ENCODE measurements at places on chromosomes 6 and 20.

DNA sequence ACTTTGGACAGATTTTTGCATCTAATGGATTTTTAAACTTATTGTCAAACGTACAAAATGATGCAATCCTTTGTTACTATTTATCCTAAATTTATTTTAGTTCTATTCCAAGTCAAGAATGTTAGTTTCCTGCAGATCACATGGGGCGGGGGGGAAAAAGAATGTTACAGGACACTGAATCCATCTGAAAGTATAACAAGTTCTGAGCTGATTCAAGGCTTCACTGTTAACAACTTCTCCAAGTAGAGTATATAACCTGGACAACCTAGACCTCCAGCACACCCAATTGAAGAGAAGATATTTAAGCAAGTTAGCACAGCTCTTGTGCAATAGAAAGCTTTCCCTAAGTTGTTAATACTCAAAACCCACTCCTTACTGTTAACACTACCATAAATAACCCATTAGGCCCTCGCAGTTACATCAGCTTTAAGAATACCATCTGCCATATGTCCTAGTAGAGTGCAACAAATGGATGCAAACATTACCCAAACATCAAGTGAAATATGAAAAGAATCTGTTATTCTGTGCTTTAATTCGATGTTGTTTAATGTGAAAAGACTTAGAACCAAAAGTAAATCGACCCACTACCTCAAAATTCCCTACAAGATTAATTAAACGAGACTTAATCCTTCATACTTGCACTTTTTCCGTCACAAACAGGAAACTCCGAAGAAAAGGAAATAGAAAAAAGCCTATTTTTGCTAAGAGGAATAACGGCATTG is 1.3 kb downstream of the SEC63 start:
- DNase-seq: no peak

GRCh38 chr6:146087386-146087785 is 58.5 kb downstream of the GRM1 start:
- no peak for DNase-seq

- no peak for DNase-seq
Measured at GRCh38 chr6:42269974-42270510, 52.4 kb upstream of the MRPS10 start.

DNA sequence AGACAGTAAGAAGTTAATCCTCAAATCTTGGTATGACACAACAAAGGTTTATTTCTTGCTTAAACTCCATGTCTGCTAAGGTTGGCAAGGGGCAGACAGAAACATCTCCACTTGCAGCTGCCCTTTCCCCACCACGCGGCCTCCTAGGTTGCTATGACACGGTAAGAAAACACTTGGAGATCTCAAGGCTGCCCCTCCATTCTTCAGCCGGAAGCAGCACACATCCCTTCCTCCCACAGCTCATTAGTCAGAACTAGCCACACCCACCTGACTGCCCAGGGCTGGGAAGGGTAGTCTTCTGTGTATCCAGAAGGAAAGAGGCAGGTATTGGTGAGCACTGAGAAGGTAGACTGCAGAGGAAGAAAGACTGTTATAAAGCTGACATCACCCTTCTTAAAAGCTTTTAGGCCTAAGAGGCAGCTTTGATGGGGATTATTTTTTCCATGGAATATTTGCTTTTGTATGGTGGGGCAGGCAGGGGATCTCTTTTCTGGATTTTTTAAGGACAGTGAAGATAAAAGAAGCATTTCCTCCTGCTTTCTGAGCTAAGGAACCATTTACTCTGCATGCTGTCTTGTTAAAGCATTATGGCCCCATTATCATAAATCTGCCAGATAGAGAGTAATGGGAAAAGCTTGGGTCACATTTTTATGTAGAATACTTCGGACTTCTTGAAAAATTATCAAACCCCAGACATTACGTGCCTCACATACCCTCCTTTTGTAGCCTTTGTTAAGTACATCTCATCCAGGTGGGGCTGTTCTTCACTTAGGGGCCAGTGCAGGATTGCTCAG is 41.6 kb downstream of the MRAP2 start:
- no peak for DNase-seq

DNA sequence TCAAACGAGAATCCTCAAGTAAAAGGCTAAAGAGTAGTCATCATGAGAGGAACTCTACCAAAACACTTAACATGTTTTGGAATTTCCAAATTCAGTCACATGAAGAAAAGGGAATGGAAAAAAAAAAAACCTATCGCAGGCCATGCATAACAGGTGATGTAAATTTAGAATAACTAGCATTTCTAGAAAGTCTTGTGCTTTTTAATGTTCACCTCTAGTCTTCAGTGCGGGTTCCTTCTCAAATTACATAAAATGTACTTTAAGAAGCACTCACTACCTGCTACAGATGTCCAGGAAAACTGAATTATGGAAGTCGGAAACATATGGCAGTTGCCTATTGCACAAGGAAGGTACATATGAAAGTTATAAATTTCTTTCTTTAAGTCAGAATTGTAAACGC is 6.1 kb upstream of the TBX18 start:
- peak; percentile 9 for DNase-seq

DNA sequence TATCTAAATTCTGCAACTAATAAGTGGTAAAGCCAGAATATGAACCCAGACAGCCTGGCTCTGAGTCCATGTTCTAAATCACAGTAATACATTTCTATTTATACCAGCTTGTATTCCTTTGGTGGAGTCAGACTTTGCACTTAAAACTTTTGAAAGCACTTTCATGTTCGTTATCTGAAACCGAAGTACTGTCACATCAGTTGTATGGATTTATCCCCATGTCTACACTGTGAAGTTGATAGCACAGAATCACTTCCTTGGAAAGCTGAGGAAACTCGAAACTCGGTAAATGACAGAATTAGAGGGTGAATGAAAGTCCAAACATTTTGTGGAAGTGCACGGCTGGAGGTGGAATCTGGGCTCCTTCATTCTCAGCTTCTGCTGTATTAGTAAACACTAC is 28.3 kb upstream of the CTAGE9 start:
- no peak for DNase-seq

DNA sequence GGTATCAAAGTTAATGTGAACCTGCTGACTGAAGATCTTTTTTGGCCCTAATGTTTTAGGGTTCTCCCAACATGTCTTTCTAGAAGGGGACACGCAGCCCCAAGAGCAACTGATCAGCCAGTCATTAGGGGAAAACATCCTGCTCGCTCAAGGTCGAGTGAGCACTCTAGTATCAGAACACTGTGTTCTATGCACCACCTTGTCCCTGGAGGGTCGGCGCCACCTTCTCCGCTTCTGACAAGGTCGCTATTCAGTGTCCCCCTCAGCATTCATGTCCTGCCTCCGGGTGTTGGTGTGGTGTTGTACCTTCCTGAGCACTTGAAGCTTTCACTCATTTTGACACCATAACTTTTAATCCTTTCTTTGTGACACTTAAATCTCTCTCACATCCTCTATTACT is 331.2 kb upstream of the KCNQ5 start:
- DNase-seq: no peak

DNA sequence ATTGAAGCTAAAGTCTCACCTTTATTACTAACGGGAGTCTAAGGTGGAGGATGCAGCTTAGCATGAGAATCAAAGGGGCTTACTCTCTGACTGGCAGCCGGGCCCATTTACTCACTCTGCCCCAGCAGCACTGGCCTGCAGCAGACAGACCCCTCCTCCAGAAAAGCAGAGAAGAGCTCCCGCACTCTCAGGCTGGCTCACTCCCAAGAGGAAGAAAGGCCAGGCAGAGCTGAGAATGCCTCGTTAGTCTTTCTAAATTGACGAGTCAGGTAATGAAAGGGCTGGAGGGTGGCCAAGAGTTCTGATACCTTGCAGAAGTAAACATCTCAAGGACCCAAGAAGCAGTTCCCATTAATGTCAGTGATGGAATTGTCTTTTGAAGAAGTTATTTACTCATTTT is 44.5 kb upstream of the IL20RA start:
- DNase-seq: no peak

- DNase-seq: no peak
Measured at GRCh38 chr20:63095718-63096654, 89.2 kb upstream of the BHLHE23 start.

- DNase-seq: peak; percentile 23
Measured at GRCh38 chr6:52603000-52603795, 26.3 kb upstream of the TRAM2 start.

GRCh38 chr6:133404151-133404550 is 163.0 kb downstream of the EYA4 start:
- DNase-seq: no peak

GRCh38 chr6:91744566-91744965 is 1157.7 kb upstream of the MAP3K7 start:
- no peak for DNase-seq

- DNase-seq: no peak
Measured at GRCh38 chr20:41379551-41379950, 12.9 kb upstream of the EMILIN3 start.

GRCh38 chr20:57261457-57262251 is 4.8 kb downstream of the BMP7 start:
- DNase-seq: peak; percentile 55

DNA sequence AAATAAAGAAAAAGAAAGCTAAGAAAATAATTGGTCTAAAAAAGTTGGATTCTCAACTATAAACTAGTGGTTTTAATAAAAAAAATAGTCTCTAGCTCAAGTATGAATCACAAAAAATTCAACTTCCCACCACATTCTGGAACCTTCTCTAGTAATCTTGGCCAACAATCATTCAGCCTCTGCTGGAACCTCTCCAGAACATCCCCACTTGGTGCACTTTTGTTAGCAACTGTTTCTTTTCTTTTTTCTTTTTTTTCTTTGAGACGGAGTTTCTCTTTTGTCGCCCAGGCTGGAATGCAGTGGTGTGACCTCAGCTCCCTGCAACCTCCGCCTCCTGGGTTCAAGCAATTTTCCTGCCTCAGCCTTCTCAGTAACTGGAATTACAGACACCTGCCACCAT is 35.7 kb downstream of the TXLNB start:
- no peak for DNase-seq

- DNase-seq: no peak
Measured at GRCh38 chr6:152746172-152746553, 4.4 kb upstream of the VIP start.

DNA sequence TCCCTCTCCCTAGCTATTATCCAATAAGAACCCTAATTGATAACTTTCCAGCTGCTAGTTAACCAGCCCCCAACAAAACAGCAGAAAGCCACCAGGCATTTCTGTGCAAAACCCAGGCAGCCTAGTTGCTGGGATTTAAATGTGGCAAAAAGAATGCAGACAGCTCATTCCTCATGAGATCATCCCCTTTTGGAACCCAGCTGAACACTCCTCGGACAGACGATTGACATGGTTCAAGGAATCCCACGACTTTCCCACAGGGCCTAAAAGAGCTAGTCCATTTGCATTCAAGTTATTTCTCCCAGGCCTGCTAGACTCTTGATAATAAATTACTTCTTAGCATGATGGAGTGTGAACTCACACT is 24.0 kb downstream of the JAG1 start:
- DNase-seq: no peak

GRCh38 chr20:51480507-51481270 is 61.8 kb downstream of the NFATC2 start:
- no peak for DNase-seq

GRCh38 chr20:35263532-35264341 is 14.2 kb downstream of the MMP24OS start:
- peak; percentile 61 for DNase-seq

- DNase-seq: no peak
Measured at GRCh38 chr20:41050361-41051008, 21.9 kb downstream of the TOP1 start.

GRCh38 chr6:158175111-158175510 is 7.0 kb downstream of the GTF2H5 start:
- DNase-seq: no peak

DNA sequence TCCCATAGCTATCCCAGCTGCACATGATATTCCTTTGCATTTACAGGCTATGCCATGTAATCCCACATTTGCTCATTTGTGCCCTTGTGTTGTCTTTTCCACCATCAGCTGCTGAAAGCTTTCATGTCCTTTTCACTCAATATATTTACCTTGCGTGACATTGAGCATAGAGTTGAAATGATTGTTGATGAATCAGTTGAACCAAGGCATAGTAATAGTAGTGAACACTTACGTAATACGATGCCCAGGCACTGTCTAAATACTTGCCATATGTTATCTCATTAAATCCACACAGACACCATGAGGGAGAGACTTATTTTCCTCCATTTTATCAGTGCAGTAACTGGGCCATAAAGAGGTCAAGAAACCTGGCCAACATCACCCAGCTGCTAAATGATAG is 13.1 kb downstream of the RNF8 start:
- DNase-seq: no peak

GRCh38 chr20:20519269-20519668 is 151.4 kb downstream of the INSM1 start:
- no peak for DNase-seq

DNA sequence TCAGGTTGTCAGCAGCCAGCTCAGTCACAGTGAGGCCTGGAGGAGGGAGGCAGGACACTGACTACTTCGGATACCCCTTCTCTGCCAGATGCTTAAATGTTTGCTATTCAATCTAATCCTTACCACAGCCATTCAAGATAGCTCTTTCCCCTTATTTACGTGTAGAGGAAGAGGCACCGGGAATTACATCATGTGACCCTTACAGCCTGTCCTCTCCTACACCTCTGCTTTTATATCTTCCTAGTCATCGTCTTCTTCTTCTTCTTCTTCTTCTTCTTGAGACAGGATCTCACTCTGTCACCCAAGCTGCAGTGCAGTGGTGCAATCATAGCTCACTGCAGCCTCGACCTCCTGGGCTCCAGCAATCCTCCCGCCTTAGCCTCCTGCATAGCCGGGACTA is 148.1 kb upstream of the NEDD9 start:
- no peak for DNase-seq

DNA sequence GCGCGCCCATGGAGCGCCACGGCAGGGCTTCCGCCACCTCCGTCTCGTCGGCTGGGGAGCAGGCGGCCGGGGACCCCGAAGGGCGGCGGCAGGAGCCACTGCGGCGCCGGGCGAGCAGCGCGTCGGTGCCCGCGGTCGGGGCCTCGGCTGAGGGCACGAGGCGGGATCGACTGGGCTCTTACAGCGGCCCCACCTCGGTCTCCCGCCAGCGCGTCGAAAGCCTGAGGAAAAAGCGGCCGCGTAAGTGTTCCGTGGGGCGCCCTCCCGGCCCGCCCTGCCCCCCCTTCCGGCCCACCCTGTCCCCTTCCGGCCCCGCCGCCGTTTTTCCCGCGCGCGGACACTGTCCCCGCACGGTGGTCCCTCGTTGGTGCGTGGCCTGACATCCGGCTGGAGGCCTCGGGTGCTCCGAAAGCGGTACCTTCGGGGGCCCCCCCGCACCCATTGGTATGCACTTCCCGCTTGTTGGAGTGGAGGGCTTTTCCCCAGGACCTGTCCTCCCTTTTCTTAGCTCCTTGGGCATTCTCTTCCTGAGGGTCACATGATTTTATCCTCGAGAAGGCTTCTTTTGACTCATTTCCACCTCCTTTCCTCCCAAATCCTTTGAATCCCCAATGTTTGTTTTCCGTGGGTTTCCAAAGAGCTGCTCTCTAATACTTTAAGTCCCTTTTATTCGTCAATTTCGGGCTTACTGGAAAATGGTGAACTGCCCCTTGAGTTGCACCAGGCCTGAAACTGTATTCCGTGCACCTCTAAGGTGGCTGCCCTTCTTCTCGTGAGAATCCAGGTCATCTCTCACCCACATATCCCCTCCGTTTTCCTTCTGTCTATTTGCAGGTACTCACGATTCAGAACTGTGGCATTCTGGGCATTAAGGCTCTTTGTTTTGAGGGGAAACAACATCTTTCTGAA is 556 bp downstream of the PANK2 start:
- peak; percentile 57 for DNase-seq

All from right kidney (tissue), 9 donors.